Mucosa of descending colon (tissue), 3 donors: ENCODE measurements at places on chromosomes 2 and 18.

DNA sequence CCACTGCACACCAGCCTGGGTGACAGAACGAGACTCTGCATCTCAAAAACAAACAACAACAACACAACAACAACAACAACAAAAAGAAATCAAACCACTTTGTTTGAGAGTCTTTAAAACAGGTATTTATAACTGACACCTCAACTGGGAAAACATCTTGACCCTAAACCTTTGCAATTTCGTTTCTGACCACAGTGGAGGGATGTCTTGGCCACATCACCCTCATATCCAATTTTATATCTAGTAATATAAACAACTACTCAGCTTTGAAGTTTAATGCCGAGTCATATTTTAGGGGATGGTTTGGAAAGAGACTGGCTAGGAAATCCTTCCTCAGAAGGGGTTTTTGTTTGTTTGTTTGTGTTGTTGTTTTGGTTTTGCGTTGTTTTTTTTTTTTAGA, 37.8 kb upstream of the RMDN2 start:
- no peak for DNase-seq

DNA sequence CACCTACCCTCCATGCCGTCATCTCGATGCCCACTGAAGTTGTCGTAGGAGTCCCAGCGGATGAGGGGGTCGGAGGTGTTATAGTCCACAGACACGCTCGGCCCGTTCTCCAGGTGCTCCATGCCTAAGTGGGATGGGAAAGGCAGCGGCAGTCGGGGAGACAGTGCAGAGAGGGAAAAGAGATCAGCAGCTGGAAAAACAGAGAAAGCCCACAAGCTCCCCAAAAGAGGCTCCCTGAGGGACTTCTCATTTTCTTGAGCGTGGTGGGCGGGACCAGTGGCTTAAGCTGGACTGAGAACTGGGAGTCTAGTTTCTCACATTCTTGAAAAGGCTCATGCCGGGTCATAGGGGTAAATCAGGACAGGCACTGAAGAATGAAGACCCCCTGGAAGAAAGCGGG, 121.9 kb downstream of the TNS1 start:
- DNase-seq = no peak

GRCh38 chr18:7681298-7681697, 114.2 kb downstream of the PTPRM start:
- no peak for DNase-seq

GRCh38 chr18:59628995-59629394, 68.2 kb downstream of the CCBE1 start:
- DNase-seq = no peak

GRCh38 chr2:208015475-208015874, 9.9 kb downstream of the PLEKHM3 start:
- no peak for DNase-seq

DNA sequence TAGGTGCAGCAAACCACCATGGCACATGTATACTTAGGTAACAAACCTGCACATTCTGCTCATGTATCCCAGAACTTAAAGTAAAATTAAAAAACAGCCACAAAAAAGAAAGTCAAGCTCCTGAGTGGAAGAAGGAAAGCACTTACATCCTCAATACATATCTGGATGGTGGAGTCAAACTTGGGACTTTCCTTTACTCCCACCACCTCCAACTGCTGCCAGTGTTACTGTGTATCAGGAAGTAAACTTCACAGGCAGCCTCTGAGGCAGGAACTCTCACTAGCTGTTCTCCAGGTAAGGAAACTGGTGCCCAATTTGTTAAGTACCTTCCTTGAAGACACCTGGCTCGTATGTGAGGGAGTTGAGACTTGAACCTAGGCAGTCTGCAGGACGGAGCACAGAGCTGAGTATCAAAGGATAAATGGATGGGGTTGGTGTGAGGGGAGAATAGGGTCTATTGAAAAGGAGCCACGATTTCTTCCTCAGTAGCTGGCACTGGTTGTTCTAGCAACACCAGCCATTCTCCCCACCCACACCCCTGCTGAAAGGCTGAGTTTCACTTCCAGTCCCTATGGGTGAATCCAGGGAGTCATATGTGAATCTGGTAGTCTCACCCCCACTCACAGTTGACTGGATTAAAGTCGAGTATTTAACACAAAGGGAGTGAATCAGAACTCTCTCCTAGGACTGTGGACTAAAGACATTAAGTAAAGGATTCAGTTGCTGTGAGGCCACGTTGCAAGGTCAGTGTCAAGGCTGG, 50.0 kb upstream of the GPR39 start:
- DNase-seq = no peak

GRCh38 chr2:232967474-232967873, 45.6 kb downstream of the NGEF start:
- DNase-seq = no peak

DNA sequence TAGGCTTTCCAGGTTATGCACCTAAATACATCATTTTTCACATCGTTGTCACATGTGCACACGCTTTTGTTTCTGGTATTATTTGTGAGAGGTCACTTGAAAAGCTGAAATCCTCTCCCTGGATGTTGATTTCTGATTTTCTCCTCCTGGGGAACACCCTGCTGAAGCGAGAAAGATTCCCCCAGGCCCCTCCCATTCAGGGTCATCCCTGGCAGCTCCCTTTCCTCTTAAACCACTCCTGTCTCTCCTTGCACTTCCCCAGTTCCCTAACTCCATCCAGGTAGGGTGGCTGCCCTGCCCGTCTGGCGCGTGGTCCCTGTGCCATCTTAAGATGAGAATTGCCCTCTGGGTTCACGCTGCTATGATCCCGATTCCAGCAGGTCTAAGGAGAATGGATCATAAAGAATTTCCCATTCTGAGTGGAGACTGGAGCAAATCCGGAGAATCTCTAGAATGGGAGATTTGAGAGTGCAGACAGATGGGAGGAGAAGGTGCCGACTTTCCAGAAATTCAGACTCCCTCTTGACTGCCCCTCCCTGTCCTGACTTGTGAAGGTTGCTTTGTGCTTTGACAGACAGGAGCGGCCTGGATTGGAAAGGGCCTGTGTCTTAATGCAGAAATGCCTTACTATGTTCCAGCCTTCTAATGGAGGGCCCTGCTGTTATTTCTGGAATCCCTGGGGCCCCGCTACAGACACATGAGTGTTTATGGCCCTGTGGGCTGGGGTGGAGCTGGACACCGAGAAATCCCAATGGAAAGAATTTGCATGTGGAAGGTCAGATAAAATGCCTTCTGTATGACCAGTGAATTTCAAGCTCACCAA, 1.3 kb upstream of the YWHAQ start:
- no peak for DNase-seq

- DNase-seq = no peak
Measured at GRCh38 chr2:100744589-100744988, 75.3 kb upstream of the NPAS2 start.

DNA sequence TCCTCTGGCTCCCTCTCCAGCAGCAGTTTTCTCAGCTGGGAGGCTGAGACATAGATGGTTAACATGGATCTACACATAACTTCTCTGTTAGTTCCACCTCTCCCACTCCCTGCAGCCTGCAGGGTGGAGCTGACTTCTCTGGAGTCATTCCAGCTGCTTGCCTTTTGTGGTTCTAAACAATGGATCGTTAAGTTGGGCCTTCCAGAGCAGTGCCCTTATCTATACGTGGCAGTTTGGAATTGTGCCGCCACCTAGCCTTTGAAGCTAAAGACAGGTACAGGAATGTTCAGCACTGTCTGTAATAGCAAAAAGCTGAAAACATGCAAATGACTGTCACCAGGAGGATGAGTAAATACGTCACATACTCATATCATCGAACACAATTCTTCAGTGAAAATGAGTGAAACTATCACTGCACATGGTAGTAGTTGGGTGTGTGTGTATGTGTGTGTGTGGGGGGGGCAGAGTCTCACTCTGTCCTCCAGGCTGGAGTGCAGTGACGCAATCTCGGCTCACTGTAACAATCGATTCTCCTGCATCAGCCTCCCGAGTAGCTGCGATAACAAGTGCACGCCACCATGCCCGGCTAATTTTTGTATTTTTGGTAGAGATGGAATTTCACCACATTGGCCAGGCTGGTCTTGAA, 50.3 kb downstream of the SH2D6 start:
- peak; percentile 75 for DNase-seq

- no peak for DNase-seq
Measured at GRCh38 chr2:237876061-237876526, 16.7 kb downstream of the RAMP1 start.

GRCh38 chr2:101806123-101806522, 108.6 kb downstream of the MAP4K4 start:
- DNase-seq = no peak

GRCh38 chr2:7766978-7767565, 849.9 kb downstream of the RNF144A start:
- no peak for DNase-seq

GRCh38 chr18:62505669-62506494, 16.9 kb upstream of the ZCCHC2 start:
- no peak for DNase-seq

DNA sequence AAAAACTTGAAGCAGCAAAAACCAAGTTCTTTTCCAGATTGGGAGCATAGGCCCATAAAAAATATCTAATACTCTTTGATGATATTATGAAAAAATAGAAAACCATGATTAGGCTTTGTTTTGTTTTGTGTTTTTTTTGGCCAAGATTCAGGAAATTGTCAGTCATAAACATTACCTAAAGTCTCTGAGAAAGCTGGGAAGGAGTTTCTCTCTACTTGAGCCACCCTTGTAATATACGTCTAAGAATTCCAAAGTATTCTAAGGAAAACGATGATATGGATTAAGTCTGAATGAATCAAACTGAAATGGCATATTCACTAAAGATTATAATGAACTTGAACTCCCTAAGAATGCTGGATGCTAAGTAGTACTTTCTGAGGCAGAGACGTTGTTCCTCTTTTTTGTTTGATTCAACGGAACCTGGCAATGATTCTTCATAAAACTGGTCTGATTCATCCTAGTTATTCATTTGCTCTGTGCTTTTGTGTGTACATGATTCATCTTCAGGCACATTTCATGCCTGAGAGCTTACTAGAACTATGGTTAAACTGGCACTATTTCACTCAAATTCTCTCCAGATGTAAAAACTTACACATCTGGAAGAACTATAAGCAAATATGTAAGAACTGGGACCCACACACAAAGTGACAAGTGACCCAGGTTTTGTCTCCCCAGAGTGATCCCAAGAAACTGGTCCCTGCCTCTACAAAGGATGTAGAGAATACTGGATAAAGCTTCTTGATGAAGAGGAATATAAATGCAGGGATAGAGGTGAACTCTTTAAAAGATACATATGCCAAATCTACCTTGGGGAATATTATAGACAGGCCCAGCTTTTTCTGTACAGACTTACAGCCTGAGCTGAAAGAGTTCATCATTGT, 159.7 kb downstream of the DOCK10 start:
- DNase-seq = no peak

DNA sequence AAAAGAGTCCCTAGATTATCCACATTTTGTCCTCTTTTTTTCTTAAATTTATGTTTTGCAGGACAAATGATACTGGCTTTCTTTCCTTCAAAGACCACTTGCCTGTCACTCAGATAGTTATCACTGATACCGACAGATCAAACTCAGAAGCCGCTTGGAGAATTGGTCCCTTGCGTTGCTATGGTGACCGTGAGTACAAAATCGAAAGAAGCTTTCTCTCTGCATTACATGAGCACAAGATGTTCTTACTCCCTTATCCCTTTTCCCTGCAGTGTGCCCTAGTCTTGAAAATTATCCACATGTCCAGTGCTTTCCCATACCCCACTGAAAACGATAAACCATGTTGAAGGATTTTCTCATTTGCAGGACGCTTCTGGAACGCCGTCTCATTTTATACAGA, 738.5 kb downstream of the CNTNAP5 start:
- no peak for DNase-seq

DNA sequence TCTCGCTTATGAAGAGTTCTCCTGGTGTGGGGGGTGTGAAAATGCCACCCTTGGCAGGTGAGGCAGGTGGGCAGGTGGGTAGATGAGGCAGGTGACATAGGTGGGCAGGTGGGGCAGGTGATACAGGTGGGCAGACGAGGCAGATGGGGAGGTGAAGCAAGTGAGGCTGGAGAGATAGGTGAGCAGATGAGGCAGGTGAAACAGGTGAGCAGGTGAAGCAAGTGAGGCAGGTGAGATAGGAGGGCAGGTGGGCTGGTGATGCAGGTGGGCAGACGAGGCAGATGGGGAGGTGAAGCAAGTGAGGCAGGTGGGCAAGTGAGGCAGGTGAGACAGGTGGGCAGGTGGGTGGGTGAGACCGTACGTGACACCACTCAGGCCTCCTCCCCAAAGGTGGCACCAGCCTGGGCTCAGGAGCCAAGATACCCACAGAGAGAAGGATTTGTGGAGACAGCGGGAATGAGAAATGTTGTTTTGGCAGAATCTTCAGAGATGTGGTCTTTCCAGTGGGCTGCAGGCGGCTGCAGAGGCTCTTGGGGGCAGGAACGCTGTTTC, 232.3 kb upstream of the MYT1L start:
- no peak for DNase-seq

GRCh38 chr2:185583058-185583816, 155.4 kb upstream of the FSIP2 start:
- DNase-seq = no peak

- DNase-seq = no peak
Measured at GRCh38 chr2:45577441-45577840, 33.6 kb downstream of the SRBD1 start.

DNA sequence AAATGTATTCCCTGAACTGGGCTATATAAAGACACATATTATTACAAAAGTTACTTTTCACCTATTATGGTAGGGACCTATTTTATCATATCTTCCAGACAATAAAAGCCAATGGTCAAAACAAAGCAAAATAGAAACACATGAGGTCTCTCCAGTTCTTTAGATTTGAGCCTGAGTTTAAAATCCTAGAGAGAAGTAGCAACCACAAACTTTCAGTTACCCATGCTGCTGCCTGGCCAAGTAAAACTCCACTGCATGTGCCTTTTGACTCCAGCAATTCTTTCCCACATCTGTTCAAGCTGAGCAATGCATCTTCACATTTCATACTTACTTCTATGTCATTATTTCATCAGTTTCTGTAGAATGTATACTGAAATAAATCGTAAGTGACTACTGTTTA, 405.3 kb downstream of the STK39 start:
- DNase-seq = no peak

DNA sequence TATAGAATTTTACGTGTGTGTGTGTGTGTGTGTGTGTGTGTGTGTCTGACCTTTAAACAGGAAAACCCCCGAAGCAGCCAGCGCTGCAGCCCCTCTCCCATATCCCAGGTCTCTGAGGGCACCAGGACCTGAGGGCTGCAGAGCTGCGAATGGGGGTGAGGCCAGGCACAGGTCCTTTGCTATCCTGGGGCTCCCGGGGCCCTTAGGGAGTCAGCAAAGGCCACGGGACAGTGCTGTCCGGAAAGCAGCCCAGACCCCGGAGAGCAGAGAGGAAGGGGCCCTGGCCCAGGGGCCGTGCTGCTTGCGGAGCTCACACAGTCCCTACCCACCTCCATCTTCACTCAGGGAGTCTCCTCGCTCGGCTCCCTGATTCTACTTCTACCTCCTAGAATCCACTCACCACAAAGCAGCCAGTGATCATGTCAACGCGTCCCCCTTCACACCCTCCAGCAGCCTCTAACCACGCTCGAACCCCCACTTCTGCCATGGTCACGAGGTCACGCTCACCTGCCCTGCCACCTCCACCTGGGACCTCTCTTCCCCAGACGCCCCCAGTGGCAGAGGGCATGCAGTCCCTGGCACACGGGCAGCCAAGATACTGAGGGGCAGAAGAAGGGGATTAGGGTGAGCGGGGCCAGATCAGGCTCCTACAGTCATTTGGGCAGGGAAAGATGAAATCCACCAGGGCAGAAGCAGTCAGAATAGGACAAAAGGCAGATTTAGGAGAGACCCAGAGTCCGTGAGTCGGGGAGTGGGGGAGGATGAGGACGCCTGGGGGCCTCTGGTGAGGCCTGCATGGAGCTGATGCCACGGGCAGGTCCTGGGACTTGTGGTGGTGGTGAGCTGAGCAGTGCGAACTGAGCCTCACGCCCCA, 86.7 kb downstream of the USP40 start:
- no peak for DNase-seq

GRCh38 chr2:185689906-185690539, 48.6 kb upstream of the FSIP2 start:
- no peak for DNase-seq
